ENCODE measurements at places on chromosomes 5 and 9.

DNA sequence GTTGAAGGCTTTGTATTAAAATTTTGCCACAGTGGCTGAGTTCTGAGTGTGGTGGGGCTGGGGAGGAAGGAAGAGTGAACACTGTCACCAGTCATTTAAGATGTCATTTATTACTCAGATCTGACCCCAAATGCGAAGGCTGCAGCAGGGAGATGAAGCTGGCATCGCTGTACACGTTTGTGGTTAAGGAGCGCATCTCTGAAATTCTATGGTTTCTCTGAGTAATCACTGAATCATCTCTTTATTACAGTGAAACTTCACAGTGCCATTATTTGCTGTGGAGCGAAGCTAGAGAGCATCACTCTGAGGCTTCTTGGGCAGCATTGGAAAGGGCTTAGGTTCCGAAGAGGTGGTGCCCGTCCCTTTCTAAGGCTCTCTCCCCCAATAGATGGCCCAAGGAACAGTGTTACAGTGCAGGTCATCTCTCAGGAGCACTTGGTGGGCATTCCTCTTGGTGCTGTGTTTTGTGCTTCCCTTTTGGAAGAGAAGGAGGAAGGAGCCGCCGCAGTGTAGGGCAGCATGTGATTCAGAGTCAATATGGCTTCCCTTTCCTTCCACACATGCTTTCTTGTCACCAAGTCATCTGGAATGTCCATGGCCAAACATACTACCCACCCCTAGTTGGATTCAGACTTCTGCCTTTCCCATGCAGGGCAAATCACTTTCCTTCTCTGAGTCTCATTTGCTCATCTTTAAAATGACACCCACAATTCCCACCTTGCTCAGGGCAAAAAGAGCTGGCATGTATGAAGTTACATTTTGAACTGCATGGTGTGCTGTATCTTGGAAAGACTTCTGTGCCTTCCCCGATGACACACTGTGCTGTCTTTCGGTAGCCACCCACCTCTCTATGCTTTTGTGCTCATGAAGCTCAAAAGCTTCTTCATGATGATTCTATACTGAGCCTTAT is 9.3 kb upstream of the TEX48 start:
- DNase-seq, result no peak

DNA sequence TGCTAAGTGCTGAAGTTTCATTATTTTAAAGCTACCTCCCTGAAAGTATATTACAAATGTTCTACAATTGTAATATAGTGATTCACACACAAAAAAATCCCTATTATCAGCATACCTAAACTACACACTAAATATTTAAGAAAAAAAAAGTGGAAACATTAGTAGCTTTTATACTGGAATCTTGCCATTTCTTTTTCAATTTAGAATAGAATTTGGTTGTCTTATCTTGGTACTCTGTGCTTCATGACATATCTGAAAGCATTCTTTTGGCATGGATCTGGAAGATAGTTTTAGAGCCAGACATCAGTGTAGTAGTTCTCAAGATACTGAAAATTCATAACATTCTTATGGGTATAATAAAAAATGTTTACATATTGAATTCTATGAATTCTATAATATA is 35.0 kb downstream of the SLC1A3 start:
- DNase-seq, result no peak

DNA sequence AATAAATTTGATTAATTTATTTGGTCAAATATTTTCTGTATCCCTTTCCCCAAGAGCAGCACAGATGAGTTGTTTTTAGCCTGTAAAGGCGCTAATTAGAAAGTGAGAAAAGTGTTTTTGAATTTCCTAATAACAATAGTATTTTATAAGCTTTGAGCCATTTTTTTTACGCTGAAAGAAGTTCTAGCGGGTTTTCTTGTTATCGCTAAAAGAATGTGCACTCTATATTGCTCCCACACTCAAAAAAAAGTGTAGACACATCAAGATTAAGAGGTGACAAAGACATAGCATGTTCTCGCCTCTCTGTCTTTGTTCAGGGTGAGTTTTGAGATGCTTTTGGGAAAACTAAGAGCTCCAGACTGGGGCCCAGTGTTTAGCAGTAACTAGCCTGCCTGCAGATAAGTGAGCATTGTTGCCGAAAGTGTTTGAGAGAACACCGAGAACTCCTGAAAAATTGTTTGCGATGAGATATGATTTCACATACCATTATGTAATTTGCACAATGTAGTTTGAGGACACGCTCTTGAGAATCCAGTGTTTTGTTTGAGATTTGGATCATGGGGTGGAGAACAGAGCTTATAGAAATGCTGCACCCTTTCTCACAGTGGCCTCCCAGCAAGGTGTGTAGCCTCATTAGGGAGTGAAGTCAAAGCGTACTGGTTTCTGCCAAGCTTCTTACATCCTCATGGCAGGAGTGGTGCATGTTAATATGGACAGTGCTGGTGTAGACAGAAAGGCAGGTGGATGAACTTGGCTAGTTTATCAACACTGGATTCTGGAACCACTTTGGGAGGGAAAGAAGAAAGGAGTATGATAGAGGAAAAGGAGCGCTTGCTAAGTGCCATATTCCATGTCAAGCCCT is 1.5 kb downstream of the F2R start:
- no peak for DNase-seq

DNA sequence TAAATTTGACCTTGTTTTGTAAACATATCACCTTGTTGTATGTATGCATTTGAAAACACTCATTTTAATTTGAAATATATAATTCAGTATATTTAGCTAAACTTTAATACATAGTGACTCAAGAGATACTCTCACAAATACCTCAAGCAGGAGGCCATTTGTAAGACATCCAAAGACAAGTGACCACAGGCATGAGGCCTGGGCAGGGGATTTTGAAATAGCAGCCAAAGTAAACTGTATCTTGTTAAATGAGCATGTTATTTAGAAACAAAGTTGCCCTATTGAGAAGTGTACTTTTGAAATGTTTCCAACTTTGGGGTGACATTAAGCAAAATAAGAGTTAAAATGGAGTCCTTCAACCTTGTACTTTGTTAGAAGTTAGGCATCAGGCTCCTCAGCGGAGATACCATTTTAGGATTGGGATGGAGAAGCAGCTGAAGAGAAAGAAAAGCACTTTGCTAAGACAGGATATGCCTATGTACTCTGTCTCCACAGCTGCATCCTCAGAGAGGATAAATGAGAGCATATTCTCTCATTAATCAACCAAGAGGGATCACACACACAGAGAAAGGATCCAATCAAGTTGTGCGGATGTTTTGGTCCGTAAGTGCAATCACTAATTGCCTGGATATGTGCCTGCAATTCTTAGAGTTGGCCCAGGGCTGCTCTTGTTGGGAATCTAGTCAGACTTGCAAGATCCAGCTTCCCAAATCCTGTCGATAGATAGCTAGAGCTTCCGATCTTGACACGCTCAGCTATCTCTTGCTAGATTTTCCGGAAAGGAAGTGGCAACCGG is 157.5 kb upstream of the HAPLN1 start:
- no peak for DNase-seq

GRCh38 chr9:92740009-92740408 is 24.6 kb downstream of the BICD2 start:
- DNase-seq, result no peak

All from left forelimb (tissue), 1 donor.